GM23338 (cell line): ENCODE measurements at places on chromosomes 12 and 14.

DNA sequence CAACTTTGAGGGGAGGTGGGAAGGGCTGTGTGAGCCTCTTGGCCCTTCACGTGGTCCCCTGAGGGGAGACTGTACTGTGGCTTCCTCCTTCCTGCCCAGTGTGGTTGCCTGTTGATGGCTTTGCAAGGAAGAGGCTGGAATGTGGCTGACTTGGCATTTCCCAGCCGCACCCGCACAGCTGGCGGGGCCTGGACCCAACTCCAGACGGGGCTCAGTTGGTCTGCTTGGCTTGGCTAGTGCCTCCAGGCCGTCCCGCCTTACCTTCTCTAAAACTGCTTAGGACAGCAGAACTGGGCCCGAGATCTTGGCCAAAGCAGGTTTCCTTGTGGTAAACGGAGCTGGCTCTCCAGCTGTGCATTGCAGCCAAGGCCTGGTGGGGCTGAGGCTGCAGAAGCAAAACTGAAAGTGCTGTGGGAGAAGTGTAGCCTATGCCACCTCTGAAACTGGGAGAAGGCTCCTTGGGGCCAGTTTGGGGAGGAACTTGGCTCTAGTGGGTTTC, 139.5 kb downstream of the SMOC1 start:
- no peak for DNase-seq

DNA sequence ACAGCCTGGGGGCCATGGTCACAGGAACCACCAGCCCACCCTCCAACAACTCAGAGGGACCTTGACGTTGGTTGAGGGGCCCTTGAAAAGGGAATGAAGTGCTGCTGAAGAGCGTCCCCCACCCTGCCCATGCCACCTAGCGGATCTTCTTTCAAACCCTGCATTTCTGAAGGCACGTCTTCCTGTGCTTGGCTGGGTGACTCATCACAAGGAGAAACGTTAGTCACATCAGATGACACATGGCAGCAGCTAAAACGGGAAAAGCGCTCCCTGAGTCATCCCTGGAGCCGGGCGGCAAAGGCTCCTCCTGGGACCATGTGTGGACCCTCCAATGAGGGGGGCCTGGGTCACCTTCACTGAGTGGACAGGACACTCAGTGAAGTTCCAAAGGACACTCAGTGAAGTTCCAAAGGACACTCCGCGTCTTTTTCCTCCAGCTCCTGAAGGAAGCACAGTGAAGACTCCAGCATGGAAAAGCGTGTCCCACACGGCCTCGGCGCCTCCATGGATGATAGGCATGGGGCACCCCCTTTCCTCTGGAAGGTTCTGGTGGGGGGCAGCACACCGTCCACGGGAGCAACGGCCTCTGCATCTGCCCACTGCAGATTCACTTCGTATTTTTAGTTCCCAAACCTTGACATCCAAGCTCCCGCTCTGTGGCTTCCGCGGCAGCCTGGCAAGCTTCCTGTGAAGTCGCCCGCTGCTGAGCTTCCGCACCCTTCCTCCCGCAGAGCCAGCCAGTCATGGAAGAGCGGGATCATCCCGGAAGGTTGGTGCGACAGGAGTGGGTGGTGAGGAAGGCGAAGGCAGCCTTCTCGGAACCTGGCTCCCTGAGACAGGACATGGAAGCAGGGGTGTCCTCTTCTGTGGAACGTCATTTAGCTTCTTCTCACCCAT, 383.4 kb downstream of the VRK1 start:
- no peak for DNase-seq

DNA sequence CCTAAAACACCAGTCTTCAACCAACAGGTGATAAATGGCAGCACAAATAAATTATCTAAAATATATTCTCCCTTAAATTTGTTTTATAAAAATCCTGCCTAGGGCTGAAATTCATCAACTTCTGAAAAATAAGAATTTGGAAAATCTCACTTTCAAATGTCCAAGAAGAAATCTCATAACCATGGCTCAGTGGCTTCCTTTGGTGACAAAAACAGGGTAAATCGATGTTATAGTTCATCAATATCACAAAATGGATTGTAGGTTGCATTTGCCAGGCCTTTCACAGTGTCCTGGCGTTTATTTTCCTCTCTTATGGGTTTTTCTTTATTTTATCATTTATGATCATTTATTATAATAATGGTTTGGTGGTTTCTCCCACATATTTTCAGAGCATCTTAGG, 103.0 kb downstream of the PTGER2 start:
- DNase-seq = no peak

DNA sequence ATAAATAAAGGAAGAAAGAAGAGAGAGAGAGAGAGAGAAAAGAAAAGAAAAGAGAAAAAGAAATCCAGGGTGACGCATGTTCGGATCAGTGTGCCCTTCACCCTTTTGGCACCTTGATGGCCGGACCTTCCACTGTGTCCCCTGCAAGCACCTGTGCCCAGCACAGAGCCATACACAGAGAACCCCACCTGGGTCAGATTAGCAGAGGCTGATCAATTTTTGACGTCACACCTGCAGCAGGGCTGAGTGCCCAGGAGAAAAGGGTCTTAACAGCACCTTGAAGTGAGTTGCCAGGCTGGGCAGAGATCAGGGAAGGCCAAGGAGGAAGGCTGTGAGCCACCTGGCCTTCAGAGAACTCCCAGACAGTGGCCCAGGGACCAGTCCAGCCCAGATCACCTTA, 114.4 kb downstream of the CALM1 start:
- DNase-seq = no peak

DNA sequence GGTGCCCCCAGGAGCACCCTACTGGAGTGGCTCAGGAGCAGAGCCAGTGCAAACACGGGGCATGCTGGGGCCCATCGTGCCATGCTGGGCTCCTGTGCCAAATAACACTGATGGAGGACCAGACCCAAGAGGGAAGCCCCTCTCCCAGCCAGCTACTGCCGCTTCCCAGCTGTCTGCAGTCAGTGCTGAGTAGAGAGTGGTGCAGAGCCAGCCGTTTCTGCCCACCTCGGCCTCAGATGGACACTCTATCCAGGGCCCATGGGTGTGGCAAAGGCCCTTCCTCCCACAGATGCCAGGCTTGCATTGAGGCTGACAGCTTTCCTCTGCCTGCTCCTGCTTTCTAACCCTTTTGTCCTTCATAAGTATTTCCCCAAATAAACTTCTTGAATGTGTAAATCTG, 13.2 kb downstream of the CLBA1 start:
- DNase-seq = no peak

DNA sequence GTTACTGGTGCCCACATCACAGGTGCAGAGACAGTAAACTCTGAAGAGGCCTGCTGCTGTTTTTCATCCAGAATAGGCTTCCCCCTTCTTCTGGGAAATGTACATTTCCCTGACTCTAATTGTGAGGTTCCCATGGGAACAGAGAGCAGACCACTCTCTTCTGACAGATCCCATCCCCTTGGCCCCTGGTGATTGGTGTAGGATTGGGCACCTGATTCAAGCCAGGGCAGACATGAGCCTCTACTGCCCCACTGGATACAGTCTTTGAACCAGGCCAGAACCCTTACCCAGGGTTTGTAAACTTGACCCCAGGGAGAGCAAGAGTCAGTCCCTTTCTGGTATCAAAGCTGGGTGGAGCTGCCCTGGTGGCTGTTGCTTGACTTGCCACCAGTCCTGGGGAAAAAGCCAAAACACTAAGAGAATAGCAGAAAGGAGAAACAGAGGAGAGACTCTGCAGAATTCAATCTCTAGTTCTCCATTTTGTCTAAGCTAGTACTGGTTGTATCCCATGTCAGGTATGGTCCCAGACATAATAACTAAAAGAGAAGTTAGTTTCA, 14.8 kb upstream of the NFYB start:
- peak; percentile 14 for DNase-seq
